ENCODE measurements at places on chromosomes 7 and 10. TPM values are rescaled to one million over a fixed set of nuclear protein-coding genes. Genes with fewer than 3 reads are reported as not detected.

The ADCYAP1R1 gene
- total RNA-seq = under 0.01 TPM

The C10orf53 gene
- total RNA-seq = not detected

The LLCFC1 gene
- not detected for total RNA-seq

The CRYGN gene
- total RNA-seq = not detected

The SPDYE16 gene
- total RNA-seq = not detected

The STX1A gene
- 16.9 TPM for total RNA-seq

The MYL7 gene
- total RNA-seq = not detected

The PDE1C gene
- total RNA-seq = 12.7 TPM

The NPC1L1 gene
- total RNA-seq = not detected

The COL28A1 gene
- total RNA-seq = 4.3 TPM

The TMEM176A gene
- total RNA-seq = 67.9 TPM

The ZNF117 gene
- 10.7 TPM for total RNA-seq

The ODAD2 gene
- total RNA-seq = 19.3 TPM

The ANKRD7 gene
- not detected for total RNA-seq

The GPR15LG gene
- total RNA-seq = not detected

The ANKRD1 gene
- total RNA-seq = 28.0 TPM

The KLF14 gene
- total RNA-seq = not detected

The OGDHL gene
- total RNA-seq = 0.13 TPM

The SUV39H2 gene
- 3.3 TPM for total RNA-seq

The PDE6C gene
- not detected for total RNA-seq

The SLC18A3 gene
- not detected for total RNA-seq
